ENCODE measurements at places on chromosomes 4 and X.

DNA sequence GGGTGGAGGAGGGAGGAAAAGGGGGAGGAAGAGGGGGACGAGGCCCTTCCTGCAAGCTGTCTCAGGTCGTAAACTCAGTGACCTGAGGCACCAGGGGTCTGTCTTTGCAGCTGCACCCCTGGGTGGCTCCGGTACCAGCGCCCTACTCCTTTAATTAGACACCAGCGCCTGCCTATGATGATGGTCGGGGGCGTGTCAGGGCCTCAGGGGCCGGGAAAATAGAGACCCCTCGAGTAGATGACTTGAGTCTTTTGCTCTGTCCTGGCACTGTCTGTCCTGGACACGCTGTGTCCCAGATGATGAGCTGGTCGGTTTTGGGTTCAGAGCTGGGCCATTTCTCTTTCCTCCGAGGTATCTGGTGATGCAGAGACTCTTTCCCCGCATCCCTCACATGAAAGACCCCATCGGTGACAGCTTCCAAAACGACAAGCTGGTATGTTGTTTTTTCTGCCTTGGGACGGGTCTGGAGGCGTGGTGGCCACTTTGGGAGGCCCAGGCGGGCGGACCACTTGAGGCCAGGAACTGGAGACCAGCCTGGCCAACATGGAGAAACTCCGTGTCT lies 11.2 kb downstream of the SLC25A6 start:
- no peak overlapping the region for H3K27ac ChIP-seq
- H3K27me3 ChIP-seq, result no peaks in the 10 kb centered on the region
- no peaks in the 10 kb centered on the region for H3K4me1 ChIP-seq
- no peak overlapping the region for H3K4me3 ChIP-seq
- no peak for DNase-seq
- peaks cover 21% of the 10 kb centered on the region for H3K36me3 ChIP-seq

GRCh38 chrX:39261446-39262147 lies 460.3 kb downstream of the MID1IP1 start:
- H3K27me3 ChIP-seq, result no peaks in the 10 kb centered on the region
- H3K36me3 ChIP-seq, result peaks cover 19% of the 10 kb centered on the region
- peaks cover 50% of the 10 kb centered on the region for H3K4me1 ChIP-seq
- peak overlapping the region; percentile 66 for H3K27ac ChIP-seq

DNA sequence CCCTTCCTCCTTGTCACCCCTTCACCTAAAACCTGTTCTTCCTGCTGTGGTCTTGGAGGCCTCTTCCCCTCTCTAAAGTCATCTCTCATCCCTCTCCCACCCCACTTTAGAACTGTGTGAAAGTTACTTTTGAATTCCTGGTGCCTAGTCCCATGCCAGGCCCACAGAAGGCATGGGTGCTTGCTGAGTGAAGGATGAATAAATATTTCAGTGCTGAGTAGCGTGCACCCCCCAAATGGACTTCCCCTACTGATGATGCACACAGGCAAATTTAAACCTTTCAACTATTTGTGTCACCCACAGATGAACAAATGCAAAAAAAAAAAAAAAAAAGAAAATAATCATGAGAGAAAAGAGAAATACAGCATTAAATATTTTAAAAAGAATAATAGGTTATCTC lies 19.8 kb downstream of the PSMD10 start:
- no peaks in the 10 kb centered on the region for H3K27me3 ChIP-seq
- no peak overlapping the region for H3K4me3 ChIP-seq
- H3K36me3 ChIP-seq, result no peaks in the 10 kb centered on the region

- H3K27me3 ChIP-seq, result peaks cover 11% of the 10 kb centered on the region
- peak; percentile 46 for DNase-seq
Observed at GRCh38 chr4:26034849-26035248, 120.8 kb downstream of the SMIM20 start.

DNA sequence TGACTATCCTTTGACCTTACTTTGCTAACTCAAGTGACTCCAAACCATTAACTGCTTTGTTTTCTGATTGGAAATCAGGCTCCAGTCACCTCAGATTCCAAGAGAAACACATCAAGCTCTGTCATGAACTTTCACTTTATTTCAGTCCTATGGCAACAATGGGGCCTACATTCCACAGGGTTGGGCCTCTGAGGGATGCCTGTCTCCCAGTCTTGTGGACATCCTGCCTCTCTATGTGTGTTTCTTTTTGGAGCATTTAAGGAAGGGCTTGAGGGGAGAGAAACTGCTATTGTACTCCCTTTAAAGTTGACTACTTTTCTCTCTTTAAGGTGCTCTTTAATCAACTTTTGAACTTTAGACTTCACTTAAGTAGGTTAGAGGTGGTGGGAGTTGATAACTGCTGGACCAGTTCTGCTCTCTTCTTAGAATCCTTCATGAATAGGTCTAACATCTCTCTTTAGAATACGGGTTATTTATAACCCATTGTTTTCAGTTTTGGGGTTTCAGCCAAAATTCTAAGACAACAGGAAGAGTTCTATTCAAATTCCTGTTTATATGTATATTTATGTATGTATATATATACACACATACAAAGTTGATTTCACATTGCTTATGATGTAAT lies 274.3 kb upstream of the NR3C2 start:
- H3K4me1 ChIP-seq, result no peaks in the 10 kb centered on the region
- H3K4me3 ChIP-seq, result no peak overlapping the region
- DNase-seq, result no peak
- no peak overlapping the region for H3K27ac ChIP-seq
- H3K36me3 ChIP-seq, result no peaks in the 10 kb centered on the region
- no peaks in the 10 kb centered on the region for H3K27me3 ChIP-seq

DNA sequence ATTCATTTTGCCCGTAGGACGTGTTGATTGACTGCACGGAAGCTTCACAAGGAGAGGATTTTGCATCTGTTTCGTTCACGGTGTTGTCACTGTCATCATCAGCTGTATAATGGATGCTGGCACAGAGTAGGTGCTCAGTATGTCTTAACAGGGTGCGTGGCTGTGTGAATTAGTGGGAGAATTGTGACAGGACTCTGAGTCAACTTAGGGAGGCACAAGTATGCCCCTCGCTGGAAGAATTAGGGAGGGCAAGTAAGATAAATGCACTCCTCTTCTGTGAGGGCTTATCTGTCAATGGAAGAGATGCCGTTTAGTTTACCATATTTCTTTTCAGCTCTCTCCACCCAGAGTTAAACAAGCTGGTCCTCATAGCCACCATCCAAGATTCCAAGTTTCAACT lies 107.2 kb downstream of the TRIML1 start:
- no peaks in the 10 kb centered on the region for H3K4me1 ChIP-seq
- H3K27me3 ChIP-seq, result no peaks in the 10 kb centered on the region
- H3K36me3 ChIP-seq, result no peaks in the 10 kb centered on the region
- H3K27ac ChIP-seq, result no peak overlapping the region
- DNase-seq, result no peak

- H3K36me3 ChIP-seq, result no peaks in the 10 kb centered on the region
- no peak for DNase-seq
- H3K4me1 ChIP-seq, result no peaks in the 10 kb centered on the region
- H3K4me3 ChIP-seq, result no peak overlapping the region
- H3K27ac ChIP-seq, result no peak overlapping the region
- peaks cover 4% of the 10 kb centered on the region for H3K27me3 ChIP-seq
Observed at GRCh38 chr4:71593311-71593710, 190.6 kb downstream of the GC start.

DNA sequence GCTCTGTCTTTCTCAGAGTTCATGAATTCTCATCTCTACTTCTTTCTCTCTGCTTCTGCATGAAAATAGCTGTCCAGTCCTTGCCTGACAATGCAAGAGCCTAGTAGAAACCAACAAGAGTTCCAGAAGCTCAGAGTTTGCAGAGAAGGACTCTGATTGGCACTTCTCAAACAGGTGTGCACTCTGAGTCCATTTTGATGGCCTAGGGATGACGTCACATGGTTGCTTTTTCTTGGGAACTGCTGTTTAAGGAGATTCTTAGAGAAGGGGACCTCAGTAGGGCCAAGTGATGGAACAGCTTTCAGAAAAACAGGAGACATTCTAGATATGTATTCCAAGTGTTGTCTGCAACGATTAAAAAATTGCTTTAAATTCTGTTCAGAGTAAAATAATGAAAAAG lies 56.8 kb downstream of the HMGB2 start:
- H3K27ac ChIP-seq, result no peak overlapping the region
- H3K36me3 ChIP-seq, result peaks cover 24% of the 10 kb centered on the region
- no peaks in the 10 kb centered on the region for H3K27me3 ChIP-seq

DNA sequence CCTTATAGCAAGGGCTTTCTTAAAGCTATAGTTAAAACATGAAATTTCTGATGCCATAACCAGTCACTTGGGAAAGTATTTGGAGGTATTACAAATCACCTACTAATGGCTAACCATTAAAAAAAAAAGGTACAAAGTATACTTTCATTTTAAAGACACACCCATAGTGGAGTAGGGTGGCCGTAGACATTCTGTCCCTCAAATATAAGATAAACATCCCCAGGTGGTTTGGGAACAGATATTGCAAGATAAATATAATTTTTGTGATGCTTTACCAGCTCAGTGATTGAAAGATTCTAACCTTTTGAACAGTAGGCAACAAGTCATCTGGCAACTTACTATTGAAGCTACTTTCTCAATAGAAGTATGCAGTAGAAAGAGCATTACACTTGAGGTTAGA lies 6.2 kb upstream of the FAT1 start:
- peaks cover 38% of the 10 kb centered on the region for H3K27me3 ChIP-seq
- H3K4me1 ChIP-seq, result peaks cover 8% of the 10 kb centered on the region
- no peaks in the 10 kb centered on the region for H3K36me3 ChIP-seq

DNA sequence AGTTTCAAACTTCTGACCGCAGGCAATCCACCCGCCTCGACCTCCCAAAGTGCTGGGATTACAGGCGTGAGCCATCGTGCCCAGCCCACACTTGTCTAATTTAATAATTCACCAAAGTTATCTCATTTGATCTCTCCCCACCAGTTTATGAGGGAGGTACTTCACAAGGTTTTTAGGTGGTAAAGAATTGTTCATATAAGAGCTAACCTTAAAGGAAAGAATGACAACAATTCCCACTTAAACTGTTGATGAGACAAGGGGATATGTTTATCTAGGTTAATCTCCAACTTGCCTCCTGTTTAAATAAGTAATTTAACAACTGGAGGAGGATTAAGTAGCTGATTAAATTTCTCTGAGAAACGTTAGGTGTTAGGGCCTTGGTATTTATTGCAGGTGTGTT lies 117.6 kb upstream of the CBLL2 start:
- no peak overlapping the region for H3K27ac ChIP-seq
- no peaks in the 10 kb centered on the region for H3K4me1 ChIP-seq
- H3K36me3 ChIP-seq, result peaks cover 4% of the 10 kb centered on the region
- H3K4me3 ChIP-seq, result no peak overlapping the region
- H3K27me3 ChIP-seq, result no peaks in the 10 kb centered on the region

- H3K36me3 ChIP-seq, result no peaks in the 10 kb centered on the region
- H3K27me3 ChIP-seq, result no peaks in the 10 kb centered on the region
- no peak overlapping the region for H3K4me3 ChIP-seq
- no peak overlapping the region for H3K27ac ChIP-seq
- no peak for DNase-seq
- no peaks in the 10 kb centered on the region for H3K4me1 ChIP-seq
Observed at GRCh38 chrX:14380044-14380443, 149.3 kb upstream of the GLRA2 start.

GRCh38 chr4:133152330-133152821 lies 3.3 kb downstream of the PCDH10 start:
- DNase-seq, result peak; percentile 3
- H3K36me3 ChIP-seq, result peaks cover 2% of the 10 kb centered on the region

- H3K4me3 ChIP-seq, result no peak overlapping the region
- H3K36me3 ChIP-seq, result peaks cover 7% of the 10 kb centered on the region
- no peaks in the 10 kb centered on the region for H3K4me1 ChIP-seq
- H3K27me3 ChIP-seq, result no peaks in the 10 kb centered on the region
- no peak overlapping the region for H3K27ac ChIP-seq
Observed at GRCh38 chrX:118621081-118621759, 106.2 kb upstream of the IL13RA1 start.

DNA sequence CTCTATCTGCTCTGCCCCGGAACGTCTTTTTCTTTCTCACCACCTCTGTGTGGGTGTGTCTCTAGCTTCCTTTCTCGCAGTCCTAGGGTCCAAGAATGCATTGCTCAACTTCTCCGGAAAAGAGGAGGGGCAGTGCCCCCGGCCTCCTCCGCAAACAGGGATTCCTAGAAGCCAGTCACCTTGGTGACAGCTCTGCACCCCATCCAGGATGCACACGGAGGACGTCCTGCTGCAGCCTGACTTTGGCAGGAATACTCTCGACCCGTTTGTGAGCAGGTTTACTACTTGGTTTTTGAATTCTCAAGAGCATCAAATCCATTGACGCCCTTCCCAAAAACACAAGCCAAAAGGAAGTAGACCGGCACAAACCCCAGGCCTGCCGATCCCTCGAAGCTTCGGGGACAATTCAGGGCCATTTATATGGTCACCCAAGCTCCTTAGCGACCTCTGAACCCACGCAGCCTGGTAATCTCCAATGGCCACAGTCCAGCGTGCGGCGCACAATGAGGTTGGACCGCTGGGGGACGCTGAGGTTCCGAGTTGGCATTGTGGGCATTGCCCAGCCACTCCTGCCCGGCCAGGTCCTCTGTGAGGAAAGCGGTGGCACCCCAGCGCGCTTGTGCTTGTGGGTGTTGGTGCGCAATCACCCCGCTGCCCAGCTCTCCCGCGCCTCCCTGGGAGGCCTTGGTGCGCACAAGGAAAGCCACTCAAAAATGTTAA lies 9.8 kb downstream of the NKX3-2 start:
- H3K36me3 ChIP-seq, result peaks cover 7% of the 10 kb centered on the region
- H3K27me3 ChIP-seq, result peaks cover 88% of the 10 kb centered on the region
- peaks cover 41% of the 10 kb centered on the region for H3K4me1 ChIP-seq
- no peak overlapping the region for H3K4me3 ChIP-seq
- no peak for DNase-seq
- no peak overlapping the region for H3K27ac ChIP-seq

DNA sequence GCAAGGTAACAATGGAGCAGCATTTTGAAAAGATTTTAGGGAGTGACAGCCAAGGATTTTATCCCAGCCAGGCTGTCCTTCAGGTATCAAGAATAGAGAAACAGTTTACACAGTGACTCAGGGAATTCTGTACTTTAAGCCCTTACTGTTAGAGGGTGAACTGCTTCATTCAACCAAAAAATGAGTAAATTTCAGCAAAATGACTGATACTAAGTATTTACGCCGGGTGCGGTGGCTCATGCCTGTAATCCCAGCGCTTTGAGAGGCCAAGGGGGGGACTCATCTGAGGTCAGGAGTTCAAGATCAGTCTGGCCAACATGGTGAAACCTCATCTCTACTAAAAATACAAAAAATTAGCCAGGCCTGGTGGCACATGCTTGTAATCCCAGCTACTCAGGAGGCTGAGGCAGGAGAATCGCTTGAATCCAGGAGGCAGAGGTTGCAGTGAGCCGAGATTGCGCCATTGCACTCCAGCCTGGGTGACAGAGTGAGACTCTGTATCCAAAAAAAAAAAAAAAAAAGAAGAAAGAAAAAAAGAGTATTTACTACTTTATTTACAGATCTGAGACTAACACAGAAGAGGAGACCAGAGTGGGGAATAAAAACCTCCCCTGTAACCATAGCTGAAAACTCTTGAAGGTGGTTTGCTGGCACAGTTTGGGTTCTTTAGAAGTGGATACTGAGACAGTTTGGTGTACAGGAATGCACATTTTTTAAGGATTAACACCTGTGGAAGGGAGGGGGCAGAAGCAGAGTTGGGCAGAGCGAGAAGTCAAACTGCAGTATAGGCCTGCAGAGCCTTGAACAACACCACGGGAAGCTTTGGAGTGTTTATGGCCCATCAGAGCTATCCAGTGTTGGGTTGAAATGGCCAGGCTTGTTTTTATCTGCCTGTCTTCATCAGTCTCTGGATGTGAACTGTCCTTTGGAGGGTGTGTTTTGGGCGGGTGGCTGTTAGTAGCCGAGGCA lies 40.5 kb downstream of the TMEM131L start:
- H3K4me1 ChIP-seq, result peaks cover 70% of the 10 kb centered on the region
- H3K4me3 ChIP-seq, result no peak overlapping the region
- H3K27ac ChIP-seq, result peak overlapping the region; percentile 85
- no peaks in the 10 kb centered on the region for H3K27me3 ChIP-seq

- H3K4me3 ChIP-seq, result no peak overlapping the region
- no peaks in the 10 kb centered on the region for H3K27me3 ChIP-seq
- H3K4me1 ChIP-seq, result no peaks in the 10 kb centered on the region
- DNase-seq, result no peak
- peaks cover 40% of the 10 kb centered on the region for H3K36me3 ChIP-seq
Observed at GRCh38 chr4:139374251-139374650, 72.0 kb upstream of the NDUFC1 start.

Data from activated CD8-positive, alpha-beta T cell treated with anti-CD3 and anti-CD28 coated beads for 36 hours (primary cell).